D341Med (cell line): ENCODE measurements at places on chromosomes 7 and 10.

- DNase-seq: no peak
Observed at GRCh38 chr7:89332026-89332425, 536.5 kb upstream of the TEX47 start.

DNA sequence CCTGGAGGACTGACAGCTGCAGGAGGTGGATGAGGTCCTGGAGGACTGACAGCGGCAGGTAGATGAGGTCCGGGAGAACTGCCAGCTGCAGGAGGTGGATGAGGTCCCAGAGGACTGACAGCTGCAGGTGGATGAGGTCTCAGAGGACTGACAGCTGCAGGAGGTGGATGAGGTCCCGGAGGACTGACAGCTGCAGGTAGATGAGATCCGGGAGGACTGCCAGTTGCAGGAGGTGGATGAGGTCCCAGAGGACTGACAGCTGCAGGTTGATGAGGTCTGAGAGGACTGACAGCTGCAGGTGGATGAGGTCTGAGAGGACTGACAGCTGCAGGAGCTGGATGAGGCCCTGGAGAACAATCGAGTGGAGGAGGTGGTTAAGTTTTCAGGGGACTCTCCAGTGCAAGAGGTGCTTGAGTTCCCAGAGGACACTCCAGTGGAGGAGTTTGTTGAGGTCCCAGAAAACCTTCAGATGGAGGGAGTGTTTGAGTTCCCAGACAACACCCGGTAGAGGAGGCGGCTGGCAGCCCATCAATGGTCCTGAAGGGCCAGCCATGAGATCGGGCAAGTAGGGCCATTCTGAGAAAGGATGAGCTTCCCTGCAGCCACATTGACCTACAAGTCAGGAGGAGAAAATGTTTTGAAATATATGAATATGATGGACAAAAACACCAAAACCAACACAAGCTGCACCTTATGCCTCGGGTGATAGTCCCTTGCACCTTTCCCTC is 4.7 kb upstream of the EIF5AL1 start:
- DNase-seq: no peak

DNA sequence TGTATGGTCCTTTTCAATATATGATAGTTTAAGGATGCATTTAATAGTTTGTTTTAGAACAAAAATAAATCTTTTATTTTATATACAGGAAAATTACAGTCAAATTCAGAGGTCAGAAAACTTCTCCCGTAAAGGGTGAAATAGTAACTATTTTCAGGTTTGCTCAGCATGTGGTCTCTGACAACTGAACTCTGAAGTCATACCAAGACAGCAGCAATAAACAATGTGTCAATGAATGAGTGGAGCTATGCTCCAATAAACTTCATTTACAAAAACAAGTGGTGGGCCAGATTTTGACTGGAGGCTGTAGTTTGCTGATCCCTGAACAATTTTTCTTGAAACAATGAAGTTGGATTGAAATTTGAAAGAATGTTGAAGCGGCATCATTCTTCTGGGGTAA is 123.6 kb downstream of the ZNF248 start:
- DNase-seq: no peak

GRCh38 chr10:128018236-128018635 is 108.0 kb downstream of the MKI67 start:
- DNase-seq: no peak

DNA sequence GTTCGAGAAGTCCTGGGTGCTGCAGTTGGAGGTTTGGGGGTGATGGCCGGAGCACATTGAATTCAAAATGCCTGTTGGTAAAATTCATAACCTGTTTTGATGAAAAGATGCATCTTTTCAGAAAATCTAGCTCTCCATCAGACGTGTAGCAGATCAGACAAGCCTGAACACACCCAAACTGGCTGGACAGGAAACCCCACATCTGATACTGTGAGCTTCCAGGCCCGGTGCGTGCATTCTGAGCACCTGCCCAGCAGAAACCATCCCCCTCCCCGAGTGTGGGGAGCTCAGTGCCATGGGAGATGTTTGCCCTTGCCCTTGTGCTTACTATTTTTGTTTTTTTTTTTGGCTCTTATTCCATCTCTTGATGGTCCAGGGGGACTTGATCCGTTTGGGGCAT is 417.1 kb downstream of the TCERG1L start:
- DNase-seq: no peak

- DNase-seq: no peak
Observed at GRCh38 chr10:98613446-98613845, 166.7 kb upstream of the HPS1 start.

DNA sequence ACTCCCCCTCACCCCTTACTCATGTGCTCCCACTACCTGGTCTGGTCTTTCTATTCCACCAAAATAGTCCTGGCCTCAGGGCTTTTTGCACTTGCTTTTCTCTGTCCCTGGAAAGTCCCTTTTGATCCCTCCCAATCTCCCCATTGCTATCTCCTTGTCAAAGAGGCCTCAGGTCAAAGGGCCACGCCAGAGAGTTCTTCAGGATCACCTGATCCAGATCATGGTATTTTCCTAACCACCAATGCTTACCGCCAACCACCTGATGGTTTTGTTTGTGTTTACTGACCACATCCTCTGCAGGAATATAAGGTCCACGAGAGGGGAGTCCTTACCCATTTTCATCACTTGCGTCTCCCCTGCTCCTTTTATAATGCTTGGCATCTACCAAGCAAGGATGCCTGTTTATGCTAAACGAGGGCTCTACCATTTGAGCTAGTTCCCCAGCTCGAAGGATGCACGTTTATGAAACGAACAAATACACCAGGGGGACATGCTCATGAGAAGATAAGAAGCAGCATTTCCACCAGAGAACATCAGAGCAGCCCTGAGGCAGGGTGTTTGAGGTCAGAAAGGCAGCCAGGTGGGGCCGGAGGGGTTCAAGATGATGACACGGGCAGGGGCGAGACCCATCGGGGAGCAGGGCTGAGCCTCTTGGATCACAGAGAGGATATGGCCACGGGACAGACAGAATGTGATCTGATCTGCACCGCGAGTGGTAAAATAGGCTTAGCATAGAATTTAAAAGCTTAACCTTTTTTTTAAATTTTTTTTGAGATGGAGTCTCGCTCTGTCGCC is 43.1 kb upstream of the FOXK1 start:
- DNase-seq: no peak

GRCh38 chr7:53596230-53596629 is 560.8 kb downstream of the POM121L12 start:
- no peak for DNase-seq

DNA sequence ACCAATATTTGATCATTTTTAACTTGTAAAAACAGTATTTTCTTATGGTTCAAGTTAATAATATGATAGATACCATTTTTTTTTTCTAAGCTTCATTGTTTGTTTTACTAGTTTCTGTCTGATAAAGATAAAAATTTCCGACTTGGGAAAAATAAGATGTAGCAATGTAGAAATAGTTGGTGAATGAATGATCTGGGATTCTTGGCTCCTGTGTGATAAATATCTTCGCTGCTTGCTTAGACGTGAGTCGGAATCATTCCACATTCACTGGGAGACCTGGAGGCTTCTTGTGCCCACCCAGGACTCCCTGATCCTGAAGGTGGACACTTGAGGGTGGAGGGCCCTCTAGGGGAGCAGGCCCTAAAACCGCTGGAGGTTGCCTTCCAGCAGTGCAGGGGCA is 47.9 kb downstream of the EXOC4 start:
- DNase-seq: no peak

- DNase-seq: no peak
Observed at GRCh38 chr7:70120851-70121250, 522.6 kb downstream of the AUTS2 start.

GRCh38 chr7:158344706-158345300 is 242.8 kb downstream of the PTPRN2 start:
- no peak for DNase-seq

GRCh38 chr10:129516846-129517679 is 50.0 kb downstream of the MGMT start:
- no peak for DNase-seq

DNA sequence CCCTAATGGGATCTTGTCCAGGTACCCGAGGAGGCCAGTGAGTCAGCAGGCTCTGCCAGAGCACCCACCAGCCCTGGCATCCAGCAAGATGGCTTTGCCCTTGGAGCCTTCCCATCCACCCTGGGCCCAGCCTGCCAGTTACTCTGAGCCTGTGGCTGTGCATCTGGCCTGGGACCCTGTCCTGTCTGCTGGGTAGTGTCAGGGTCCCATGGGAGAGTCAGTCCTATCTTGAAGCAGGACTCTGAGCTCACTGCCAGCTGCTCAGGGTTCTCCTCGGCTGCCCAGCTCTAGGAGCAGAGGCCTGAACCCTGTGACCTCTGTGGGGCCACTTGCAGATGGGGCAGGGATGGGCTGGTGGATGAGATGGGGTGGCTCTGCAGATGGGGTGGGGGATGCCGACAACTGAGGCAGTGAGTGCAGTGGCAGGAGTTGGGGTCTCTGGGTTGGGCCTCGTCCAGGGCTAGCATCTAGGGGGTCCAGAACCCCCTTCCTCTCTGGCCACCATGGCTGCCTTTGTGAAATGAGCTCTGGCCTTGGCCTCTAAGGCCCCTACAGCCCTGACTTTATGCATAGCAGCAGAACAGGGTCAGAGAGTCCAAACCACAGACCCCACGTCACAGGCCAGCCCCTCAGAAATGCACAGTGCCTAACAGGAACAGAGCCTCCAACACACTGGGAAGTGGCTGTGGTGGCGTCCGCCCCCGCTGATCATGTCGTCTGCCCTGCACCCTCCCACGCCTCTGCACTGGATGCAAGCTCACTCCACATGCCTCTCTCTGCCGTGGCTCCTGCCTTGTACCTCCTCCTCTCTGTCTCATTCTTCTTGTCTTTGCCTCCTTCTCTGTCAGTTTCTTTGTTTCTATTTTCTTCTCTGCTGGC is 88.1 kb upstream of the RET start:
- DNase-seq: peak; percentile 15

- DNase-seq: no peak
Observed at GRCh38 chr10:93458821-93459257, 23.3 kb downstream of the MYOF start.

GRCh38 chr7:21884496-21884895 is 61.2 kb downstream of the CDCA7L start:
- DNase-seq: no peak

DNA sequence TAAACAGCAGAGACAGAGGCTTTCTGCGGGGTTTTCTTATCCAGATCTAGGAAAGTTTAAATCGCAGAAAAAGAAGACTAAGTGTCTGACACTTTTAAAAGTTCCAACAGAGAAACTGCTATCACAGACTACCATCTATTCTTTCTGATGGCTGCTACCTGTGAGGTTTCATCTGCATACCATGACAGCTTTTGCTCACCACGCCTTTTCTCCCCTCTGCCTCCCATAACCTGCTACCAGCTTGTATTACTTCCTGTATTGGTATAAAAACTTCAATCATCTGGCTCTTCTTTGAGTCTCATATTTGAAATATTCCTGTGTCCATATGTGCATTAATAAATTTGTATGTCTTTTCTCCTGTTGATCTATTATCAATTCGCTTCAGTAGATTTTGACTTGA is 34.1 kb upstream of the RTKN2 start:
- no peak for DNase-seq

- no peak for DNase-seq
Observed at GRCh38 chr10:90218846-90219245, 517.5 kb downstream of the KIF20B start.

DNA sequence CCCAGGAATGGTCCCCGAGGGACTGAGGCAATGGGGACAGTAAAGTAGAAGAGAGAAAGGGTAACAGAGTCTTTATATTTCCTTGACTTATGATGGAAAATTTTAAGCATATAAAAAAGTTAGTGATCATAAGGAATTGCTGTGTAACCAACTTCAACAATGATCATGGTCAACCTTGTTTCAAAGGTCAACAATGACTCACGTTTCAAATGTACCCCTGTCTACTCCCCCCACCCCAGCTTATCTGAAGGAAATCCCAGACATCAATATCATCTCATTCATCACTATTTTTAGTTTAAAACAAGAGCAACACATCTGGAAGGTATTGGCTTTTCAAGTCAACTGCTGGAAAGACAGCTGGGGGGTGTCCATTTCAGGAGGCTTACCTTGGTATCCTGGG is 92.9 kb downstream of the SMURF1 start:
- DNase-seq: no peak

GRCh38 chr7:45036796-45037195 is 36.8 kb downstream of the CCM2 start:
- DNase-seq: no peak

DNA sequence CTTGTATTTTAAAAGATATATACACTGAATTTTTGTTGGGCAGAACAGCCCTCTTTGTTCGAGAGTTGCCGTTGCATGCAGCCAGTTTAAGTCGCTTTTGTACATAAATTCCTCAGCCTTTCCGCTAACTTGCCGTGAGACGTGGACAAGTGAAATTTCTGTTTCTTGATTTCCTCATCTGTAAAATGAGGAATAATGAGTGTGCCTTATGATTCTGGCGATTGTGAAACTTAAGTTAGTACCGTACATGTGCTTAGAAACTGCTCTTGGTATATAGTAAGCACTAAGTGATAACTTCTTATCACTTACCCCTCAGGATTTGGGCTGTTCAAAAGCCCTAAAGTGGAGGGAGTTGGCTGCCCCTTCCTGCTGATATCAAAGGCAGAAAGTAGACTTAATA is 1.4 kb downstream of the CCNJ start:
- DNase-seq: peak; percentile 10

DNA sequence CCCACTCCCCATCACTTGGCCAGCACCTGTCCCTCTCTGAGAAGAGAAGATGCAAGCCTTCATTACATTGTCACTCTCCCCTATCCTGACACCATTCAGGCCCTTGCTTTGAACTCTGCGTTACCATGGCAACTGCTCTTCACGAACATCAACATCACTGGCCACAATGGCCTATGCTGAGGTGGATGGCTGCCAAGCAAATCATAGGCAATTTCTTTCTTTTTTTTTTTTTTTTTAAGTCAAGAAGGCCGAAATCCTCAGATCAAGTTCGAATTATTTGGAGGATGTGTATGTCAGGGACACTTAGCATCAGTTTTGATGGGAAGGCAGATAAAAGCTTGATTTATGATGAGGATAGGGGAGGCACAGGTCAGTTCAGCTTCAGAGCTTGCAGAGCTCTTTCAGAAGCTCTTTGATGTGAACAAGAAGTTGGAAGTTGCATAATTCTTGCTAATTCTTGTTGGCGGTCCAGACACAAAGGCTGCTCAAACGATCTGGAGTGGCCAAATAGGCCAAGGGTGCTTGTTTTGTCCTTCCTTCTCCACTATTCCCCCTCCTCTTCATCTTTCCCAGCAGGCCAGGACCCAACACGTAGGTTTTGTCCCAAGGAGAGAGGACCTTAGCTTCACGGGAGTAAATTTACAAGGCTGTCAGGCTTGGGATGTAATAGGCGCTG is 179.9 kb upstream of the NPVF start:
- DNase-seq: no peak

- no peak for DNase-seq
Observed at GRCh38 chr10:91955114-91955513, 31.5 kb downstream of the BTAF1 start.
